ENCODE measurements at places on chromosomes 1 and 21.
A peak's percentile ranks its signal among the peaks of the same experiment; 100 is the strongest.

DNA sequence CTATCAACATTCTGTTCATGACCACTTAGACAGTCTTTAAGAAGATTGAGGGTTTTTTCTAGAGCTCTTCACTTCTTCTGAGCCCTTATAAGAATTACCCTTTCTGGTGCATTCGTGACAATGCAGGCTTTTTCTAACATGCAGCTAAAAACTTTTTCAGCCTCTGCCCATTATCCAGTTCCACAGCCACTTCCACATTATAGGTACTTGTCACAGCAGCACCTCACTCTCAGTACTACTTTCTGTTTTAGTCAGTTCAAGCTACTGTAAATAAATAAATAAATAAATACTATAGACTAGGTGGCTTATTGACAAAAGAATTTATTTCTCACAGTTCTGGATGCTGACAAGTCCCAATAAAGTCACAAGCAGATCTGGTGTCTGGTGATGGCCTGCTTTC lies 284.4 kb upstream of the PKN2 start:
- DNase-seq: no peak

GRCh38 chr1:109906160-109906838 lies 4.3 kb upstream of the CSF1 start:
- peak; percentile 56 for DNase-seq

DNA sequence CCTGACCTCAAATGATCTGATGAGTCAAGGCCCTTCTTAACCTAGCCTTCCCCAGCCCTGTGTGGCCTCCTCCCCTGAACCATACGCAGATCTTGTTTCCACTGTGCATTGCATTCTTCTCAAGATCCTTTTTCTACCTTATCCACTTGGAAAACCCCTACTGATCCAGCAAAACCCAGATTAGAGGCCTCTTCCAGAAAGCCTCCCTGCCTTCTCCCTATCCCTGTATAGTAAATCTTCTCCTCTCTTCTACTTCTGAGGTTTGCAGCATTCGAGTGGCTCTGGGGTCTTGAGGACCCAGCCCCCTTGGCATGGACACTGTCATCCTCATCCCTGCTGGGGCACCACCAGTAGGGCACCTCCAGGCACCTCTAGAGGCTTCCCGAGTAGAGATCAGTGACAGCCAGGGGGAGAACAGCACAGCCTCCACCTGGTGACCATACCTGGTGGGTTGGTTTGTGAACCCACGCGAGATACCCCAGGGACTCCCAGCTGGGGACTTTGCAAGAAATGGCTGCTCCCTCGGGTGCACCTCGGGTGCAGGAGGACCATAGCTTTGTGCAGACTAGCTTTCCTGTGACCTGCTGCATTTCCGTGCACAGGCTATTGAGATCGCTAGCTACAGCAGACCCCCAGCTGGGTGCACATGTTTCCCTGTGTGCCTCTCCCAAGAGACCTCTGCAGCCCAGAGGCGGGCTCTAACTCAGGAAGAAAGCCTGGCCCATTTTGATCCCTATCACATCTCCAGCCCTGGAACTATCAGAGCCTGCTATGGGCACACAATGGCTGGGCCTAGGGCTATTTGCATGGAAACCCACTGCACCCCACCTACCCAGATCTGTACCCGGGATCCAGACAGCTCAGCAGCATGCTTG lies 34.2 kb downstream of the MATN1 start:
- no peak for DNase-seq

DNA sequence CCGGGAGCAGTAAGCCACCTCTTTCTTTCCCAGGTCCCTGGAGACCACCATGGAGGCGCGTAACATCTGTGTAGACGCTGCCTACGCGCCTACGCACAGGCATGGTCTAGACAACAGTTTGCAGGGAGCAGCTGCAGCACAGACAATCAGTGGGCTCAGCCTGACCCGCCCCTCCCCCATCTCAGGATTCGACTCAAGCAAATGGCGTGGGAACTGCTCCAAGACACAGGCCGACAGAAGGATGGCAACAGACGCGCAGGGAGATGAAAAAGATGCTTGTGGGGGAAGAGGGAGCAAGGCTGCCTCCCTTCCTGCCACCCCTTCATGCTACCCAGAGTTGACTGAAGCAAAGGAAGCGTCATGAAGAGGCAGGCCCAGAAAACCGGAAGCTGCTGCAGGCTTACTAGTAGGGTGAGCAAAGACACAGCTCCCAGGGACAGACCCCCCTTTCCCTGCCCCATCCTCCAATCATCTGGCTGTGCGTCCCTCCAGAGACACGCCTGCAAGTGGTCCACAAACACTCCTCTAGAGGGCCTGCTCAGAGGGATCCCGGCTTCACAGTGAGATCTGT lies 19.5 kb downstream of the STK40 start:
- no peak for DNase-seq

GRCh38 chr1:67630438-67631045 lies 54.5 kb upstream of the GADD45A start:
- DNase-seq: no peak

- DNase-seq: no peak
Observed at GRCh38 chr1:50981741-50982140, 11.7 kb downstream of the CDKN2C start.

GRCh38 chr1:200901350-200901749 lies 6.7 kb downstream of the INAVA start:
- no peak for DNase-seq

DNA sequence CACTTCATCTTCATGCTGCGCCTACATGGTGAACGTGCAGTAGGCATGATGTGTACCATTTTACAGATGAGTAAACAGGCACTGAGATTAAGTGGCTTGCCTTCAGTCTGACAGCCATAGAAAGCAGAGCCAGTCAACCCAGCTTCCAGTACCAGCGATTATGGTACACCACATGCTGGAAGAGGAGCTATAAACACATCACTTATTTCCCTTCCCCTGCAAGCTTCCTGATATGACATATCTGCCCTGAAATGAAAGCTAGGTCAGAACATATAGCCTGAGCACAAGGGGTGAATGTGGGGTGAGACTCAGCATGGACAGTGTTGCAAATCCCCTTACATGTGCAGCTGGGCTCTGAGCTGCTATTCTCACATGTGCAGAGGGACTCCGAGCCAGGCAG lies 33.8 kb upstream of the IL20 start:
- no peak for DNase-seq

- DNase-seq: peak; percentile 92
Observed at GRCh38 chr1:77683160-77684148, 996 bp upstream of the ZZZ3 start.

GRCh38 chr1:40853113-40853884 lies 8.9 kb downstream of the CITED4 start:
- DNase-seq: no peak

GRCh38 chr21:45328198-45329091 lies 40.8 kb upstream of the POFUT2 start:
- no peak for DNase-seq

- no peak for DNase-seq
Observed at GRCh38 chr1:10667861-10668761, 128.3 kb downstream of the CASZ1 start.

DNA sequence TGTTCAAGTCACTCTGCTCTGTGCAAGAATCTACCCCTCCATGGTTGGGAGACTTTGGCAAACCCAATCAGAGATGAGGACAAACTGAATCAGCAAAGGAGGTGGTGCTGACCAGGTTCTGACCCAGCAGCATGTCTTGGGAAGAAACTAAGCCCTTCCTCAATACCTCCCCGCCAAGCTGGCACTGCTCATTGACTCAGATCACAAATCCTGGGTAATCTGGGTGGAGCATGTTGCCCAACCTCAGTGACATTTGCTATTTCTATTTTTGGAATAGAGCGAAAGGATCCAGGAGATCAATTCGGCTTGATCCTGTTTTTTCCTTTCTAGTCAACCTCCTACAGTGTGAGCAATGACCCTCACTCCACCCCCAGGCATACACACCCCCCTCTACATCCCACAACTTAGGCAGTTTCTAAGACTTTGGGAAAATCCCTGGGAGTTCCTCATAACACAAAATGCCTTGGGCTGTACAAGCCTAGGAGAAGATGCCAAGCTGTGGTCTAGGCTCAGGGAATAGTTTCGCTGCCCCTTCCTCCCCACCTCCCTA lies 166.8 kb upstream of the KCNJ6 start:
- no peak for DNase-seq

GRCh38 chr1:15459771-15460707 lies 3.5 kb downstream of the CELA2A start:
- no peak for DNase-seq

DNA sequence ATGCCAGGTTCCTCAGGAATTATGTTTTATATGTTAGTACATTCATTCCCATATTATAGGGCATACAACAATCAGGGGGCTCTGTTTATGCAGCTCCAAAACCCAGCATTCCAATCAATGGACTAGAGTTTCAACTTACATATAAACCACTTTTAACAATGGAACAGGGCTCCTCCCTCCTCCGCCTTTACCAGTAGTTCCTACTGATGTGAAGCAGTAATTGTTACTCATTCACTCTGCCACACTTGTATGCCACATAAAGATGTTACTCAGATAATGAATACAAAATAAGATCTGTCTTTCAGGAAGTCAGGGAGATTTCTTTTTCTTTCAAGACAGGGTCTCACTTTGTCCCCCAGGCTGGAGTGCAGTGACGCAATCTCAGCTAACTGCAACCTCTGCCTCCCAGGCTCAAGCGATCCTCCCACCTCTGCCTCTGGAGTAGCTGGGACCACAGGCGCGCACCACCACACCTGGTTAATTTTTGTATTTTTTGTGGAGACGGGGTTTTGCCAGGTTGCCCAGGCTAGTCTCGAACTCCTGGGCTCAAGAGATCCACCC lies 17.1 kb downstream of the ZNF281 start:
- DNase-seq: no peak

DNA sequence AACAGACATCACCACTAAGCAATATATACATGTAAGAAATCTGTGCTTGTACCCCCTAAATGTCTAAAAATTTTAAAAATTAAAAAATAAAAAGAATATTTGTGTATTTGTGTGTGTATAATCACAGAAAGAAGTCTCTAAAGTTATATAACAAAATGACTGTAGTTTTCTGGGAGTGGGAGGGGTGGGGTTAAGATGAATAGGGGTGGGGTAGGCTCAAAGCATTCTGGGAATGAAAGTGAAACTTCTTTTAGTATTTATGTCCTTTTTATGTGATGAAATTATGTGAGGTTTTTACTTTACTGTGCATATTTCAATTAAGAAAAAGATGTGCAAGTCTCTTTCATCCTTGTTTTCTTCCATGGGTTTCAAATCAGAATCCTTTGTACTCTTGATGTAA lies 65.3 kb downstream of the FASLG start:
- DNase-seq: no peak

DNA sequence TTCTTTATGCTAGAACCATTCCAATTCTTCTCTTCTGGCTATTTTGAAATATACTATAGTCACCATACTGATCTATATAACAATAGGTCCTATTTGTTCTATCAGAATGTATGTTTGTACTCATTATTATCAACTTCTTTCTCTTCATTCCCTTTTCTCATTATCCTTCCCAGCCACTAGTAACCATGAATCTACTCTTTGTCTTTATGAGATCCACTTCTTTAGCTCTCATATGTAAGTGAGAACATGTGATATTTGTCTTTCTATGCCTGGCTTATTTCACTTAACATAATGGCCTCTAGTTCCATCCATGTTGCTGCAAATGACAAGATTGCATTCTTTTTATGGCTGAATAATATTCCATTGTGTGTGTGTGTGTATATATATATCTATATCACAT lies 31.7 kb upstream of the RC3H1 start:
- no peak for DNase-seq

GRCh38 chr1:221688488-221688843 lies 53.4 kb downstream of the DUSP10 start:
- no peak for DNase-seq

DNA sequence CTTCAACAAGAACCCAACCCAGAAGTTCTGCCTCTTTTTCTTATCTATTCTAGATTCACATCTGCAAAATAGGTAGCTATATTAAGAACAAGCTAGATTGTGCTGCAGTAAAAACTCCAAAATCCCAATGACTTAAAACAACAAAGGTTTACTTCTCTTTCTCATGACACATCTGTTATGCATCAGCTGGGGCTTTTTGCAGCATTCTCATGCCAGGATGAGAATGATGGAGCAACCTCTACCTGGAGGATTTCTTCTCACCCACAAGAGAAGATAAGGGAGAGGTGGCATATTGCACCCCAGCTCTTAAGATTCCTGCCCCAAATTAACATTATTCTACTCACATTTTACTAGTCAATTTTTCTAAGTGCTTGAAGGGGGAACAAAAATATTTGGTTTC lies 152.3 kb upstream of the SPAG17 start:
- no peak for DNase-seq

GRCh38 chr21:33840771-33841170 lies 74.8 kb downstream of the ATP5PO start:
- DNase-seq: no peak

DNA sequence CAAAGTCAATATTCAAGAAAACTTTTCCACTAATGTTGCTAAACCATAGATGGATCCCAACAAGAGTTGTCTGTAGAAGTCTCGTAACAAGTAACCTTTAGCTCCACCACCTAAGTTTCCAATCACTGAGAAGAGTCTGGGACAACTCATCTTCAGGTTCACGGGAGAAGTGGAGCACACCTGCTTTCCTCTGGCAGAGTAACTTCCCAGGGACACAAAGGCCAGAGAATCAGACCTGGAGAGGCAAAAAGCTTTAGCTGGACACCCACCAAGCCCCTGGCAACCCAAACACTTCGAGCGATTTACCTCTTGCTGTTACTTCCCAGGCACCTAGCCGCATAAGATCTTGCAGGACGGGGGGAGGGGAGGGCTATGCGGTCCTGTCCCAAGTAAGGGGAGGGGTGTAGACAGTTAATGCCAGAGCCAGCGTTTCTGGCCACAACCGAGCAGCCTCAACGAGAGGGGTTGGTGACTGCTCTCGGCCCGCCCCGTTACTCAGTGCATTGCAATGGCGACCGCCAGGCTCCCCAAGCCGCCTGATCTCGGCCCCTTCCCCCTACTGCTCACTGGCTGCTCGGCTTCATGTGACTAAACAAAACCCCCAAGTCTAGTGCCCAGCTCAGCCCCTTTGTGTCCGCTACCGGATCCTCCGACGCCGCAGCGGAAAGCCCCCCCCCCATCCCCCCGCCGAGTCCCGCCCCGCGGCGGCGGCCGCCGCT lies 709 bp downstream of the ZNF644 start:
- peak; percentile 65 for DNase-seq

DNA sequence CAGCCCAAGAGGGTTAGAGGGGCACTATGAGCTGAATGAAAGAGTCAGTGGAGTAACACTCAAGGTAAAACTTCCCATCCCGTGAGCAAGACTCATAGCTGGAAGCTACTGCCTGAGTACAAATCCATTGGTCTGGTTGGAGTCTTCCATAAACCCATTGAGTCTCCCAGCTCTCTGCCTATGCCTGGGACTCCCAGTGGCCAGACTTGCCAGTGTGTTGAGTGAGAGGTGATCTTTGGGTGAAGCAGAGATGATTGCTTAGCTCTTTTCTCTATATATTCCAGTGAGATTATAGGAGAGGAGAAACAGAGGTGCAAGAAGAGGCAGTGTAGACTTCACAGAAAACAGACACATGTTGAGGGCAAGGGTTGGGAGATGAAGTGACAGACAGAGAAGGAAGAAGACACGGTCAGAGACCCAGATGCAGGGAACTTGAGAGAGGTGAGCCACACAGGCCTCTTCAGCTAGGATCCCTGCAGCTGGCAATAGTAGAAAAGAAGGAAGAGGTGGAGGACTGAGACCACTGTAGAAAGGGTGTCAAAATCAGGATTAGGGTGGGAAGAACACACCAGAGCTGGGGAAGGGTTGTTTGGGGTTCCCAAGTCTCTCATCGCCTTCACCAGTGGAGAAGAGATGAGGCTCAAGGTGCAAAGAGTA lies 3.7 kb downstream of the FOXD2 start:
- DNase-seq: no peak
